ENCODE measurements at places on chromosomes 12 and 14.

- no peak for DNase-seq
Observed at GRCh38 chr12:47028981-47029708, 50.3 kb upstream of the PCED1B start.

DNA sequence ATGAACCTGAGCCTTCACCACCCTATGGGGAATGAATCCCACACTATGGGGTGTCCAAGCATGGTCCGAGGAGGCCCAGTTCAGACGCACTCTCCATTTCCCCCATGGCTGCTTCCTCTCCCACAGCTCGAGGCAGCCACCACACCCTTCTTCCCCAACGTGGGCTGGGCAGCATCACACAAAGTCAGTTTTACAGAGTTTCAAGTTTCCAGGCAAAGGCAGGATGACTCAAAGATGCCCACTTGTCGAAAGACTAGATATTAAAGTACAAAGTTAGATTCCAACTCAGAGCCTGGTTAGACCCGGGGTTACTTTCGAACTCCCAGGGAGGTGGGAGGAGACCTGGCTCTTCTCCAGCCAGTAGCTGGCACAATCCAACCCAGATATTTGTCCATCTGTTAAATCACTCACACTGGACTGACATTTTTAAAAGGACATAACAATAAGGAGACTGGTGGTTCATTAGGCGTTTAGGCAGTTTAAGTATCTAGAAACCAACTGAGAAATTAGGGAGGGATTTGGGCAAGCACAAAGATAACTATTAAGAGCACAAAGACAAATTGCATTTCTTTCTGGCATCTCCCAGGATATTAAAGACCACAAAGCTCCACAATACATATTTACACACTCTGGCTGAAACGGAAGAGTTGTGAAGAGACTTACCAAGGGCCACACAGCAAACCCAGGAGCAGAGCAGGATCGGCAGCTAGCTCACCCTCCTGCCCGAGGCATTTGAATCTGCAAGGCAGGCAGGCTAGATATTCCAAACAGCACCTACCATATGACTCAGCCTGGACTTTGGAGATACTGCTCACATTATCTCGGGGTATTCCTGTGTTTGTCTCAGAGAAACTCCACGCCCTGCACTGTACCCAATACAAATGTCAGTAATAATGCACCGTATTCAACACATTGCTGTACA is 34.8 kb downstream of the TMCC3 start:
- no peak for DNase-seq

DNA sequence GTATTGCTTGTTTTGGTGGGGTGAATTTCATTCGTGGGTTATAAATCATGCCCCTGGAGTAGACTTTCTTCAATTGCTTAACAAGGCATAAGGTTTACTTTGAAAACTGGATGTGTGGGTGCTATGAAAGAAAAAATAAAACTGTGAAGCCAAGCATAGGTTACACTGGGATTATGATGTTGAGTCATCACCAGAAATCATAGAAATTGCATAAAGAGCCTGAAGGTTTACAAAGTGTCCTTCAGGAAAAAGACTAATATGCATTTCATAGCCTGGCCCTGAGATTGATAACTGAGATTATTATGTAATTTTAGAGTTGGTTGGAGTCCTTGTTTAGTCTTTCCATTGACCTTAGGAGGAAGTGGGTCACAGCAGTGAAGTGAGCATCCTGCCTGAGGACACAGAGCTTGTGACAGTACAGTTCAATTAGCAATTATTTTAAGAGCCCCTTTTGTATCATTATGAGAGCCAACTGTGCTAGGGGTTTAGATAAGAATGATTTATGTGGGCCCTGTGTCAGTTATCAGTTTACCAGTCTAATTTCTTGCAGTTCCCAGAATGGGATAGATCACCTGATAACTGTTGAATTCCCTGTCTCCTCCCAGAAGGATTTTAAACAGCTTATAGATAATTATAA is 13.6 kb downstream of the LRRK2 start:
- DNase-seq, result no peak

GRCh38 chr14:57530571-57530970 is 36.9 kb upstream of the CCDC198 start:
- DNase-seq, result no peak

DNA sequence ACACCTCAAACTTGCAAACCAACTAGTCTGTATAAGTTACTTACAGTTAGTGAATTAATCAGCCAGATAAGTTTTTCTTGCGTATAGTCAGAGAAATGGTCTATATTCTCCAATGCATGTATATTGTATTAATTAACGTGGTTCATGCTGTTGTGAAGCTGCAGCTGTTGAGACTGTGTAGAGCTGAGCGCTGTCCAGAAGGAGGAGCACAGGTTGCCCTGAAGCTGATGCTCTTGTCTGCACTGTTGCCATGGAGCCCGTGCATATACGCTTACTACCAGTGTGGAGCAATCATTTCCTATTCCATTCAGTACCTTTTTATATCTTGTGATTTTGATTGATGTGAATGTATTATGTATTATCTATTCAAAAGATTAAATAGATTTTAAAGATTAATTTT is 74.3 kb upstream of the ARID2 start:
- DNase-seq, result peak; percentile 36

GRCh38 chr12:104890476-104891096 is 67.5 kb downstream of the SLC41A2 start:
- no peak for DNase-seq

GRCh38 chr12:65123435-65124063 is 2.4 kb upstream of the WIF1 start:
- peak; percentile 69 for DNase-seq

GRCh38 chr14:61034416-61035120 is 53.5 kb downstream of the SLC38A6 start:
- no peak for DNase-seq

DNA sequence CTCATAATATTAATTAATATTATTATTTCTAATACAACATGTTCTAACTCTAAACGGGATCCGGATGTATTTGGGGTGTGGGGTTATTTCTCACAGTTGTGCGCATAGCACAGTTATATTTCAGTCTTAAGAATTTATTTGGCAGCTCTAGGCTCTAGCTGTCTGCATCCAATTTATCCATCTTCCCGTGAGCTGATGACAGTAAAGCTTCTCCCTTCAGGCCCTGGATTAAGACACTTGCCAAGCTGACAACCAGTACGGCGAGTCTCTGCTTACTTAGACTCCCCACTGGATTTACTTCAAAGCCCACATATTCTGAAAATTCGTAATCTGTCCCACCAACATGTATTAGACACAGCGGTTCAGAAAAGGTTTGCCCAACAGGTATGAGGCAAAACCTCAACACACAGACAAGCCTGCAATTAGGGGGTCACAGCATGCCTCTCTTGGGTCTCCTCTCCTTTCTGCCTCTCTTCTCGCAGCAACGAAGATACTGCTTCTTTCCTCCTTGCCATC is 232.9 kb upstream of the TMTC1 start:
- peak; percentile 79 for DNase-seq

- DNase-seq, result no peak
Observed at GRCh38 chr14:100618318-100618693, 31.1 kb upstream of the BEGAIN start.

DNA sequence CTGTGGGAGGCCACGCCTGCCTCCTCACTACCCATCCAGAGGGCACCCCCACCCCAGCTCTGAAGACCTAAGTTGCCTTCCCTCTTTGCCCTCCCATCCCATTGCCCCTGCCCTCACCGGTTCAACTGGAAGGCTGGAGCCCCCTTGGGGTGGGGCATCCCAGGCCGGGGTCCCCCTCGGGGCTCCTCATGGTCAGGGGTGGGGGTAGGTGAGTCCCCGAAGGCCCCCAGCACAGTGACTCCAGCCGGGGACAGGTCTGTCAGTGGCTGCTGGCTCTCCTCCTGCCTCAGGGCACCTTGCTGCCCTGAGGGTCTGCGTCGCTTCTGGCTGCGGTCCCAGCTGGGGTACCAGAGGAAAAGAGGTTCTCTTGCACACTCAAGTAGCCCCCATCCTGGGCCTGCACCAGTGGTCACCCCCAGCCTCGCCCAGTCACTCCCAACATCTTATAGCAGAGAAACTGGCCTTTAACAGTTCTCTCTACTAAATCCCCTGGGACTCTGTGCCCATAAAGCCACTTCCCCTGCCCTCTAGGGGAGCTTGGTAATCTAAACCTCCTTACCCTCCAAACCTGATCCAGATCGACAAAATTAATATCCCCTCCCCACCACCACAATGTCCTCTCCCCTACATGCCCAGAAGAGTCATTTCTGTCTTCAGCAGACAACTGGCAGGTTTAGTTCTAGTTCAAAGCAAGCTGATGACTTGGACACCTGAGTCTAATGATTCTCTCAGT is 5.1 kb downstream of the PIANP start:
- no peak for DNase-seq

DNA sequence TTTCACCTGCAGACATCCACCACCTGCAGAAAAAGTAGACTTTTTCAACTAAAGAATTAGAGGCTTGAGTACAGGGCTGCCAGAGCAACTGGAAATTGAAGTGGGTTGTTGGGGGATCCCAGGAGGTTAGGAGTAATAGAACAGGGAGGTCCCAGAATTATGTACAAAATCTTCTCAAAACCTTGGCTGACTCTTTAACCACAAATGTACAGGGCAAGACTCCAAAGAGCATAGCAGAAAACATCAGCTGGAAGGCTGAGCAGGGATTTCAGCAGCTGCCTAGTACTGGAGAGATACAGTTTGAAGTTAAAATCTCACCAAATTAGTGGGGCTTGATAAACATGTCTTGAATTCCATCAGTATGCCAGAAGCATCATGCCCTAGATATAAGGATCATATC is 191.6 kb downstream of the CRADD start:
- no peak for DNase-seq

DNA sequence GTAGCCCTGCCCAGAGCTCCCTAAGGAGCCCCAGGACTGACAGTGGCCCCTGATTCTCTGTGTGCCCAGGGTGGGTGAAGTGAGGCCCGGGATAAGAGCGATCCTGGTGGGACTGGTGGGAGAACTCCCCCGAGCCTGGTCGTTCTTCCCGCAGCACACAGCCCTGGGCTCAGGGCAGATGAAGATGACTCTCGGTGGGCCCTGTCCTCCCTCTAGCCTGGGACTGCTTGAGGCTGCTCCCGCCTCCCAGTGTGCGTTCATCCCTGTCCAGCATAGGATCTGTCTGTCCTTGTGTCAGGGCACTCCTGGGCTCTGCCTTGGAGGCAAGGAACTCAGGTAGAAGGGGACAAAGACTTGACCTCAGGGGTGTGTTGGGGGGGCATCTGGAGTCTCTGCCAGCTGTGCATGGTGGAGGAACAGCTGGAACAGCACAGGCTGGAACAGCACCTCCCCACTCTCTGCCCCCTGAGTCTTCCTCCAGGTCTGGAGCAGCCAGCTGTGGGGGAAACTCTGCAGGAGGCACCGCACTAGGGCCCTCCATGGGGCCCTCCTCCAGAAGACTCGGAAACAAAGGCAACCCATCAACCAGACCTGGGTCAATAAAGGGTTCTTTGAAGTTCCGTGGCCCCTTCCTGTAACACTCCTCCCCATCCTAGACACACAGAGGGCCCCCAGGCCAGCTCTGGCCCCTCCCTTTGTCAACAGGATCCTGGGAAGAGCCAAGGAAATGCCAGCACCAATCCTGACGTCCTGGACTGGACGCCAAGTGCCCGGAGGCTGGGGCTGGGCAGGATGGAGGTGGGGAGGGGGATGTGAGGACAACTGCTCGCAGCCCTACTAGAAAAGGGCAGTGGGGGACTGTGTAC is 15.9 kb downstream of the FAIM2 start:
- no peak for DNase-seq

DNA sequence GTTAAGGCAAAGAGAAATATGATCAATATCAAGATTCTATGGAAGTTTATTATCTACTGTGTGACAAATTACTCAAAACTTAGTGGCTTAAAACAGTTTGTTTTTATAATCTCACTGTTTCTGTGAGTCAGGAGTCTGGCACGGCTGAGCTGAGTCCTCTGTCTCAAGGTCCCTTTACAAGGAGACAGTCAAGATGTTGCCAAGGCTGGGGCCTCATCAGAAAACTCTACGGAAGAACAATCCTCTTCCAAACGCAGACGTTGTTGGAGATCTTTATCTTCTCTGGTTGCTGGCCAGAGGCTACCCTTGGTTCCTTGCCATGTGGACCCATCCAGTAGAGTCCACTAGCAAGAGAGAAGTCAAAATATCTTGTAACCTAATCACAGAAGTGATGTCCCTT is 100.6 kb upstream of the CCND2 start:
- no peak for DNase-seq

- no peak for DNase-seq
Observed at GRCh38 chr14:28785096-28785952, 18.7 kb downstream of the FOXG1 start.

- peak; percentile 94 for DNase-seq
Observed at GRCh38 chr12:76031414-76032042, at the start of gene PHLDA1. PHLDA1 (minus strand) TSS chr12:76031776.

GRCh38 chr14:84152452-84152851 is 1377.5 kb upstream of the FLRT2 start:
- no peak for DNase-seq

DNA sequence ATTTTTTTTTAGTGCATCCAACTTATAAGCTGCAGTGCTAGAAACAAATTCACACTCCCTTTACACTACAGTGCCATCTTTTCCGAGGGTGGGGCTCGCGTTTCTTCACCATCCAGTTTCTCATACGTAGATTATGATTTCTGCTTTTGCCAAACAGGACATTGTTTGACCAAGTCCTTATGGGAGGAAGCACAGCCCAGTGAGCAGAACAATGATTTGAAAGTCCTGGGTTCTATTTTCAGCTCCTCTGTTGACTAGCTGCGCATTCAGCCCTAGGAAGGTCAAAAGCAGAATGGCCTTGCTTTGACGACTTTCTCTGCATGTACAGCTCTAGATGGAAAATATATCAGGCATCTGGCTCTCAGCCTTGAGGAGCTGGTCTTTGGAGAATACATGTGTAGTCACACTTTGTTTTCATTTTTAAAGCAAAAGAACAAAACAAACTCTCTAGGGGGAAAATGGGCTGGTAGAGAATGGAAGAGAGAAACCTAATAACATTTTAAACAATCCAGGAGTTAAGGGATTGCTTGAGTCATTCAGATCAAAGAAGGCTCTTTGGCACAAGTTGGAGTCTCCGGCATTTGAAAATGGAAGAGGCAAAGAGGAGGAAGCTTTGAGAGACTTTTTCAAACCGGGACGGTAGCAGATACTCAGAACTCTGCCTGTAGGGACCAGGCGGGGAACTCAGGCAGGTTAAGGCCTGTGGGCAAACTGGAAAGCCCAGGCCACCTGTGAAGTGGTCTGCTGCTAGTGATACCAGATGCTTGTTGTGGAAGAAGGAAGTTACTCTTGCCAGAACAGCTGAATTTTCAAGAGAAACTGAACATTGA is 257.3 kb upstream of the PLEKHG7 start:
- DNase-seq, result no peak

- no peak for DNase-seq
Observed at GRCh38 chr12:28050606-28051005, 78.1 kb upstream of the PTHLH start.

GRCh38 chr12:105167346-105167745 is 59.8 kb downstream of the WASHC4 start:
- DNase-seq, result no peak

DNA sequence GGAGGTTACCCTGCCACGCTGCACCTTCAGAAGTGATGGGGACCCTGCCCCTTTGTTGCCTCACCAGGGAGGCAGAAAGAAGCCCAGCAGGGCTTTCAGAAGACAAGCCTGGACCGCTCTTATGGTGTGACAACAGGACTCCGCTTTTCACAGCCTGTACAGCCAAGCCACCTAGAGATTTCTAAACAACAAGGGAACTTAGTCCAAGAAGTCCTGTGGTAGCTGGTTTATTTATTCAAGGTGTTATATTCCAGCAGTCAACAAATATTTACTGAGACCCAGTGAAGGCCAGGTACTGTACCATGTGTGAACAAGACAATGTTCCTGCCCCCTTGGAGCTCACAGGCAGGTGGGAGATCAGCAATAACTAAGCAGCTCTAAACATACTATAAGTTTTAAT is 4.0 kb upstream of the TMEM229B start:
- no peak for DNase-seq

GRCh38 chr14:72618424-72618823 is 275.5 kb downstream of the DPF3 start:
- no peak for DNase-seq

All from NCI-H82 (cell line).